AG08396 (cell line): ENCODE measurements at places on chromosomes 5 and 9.

DNA sequence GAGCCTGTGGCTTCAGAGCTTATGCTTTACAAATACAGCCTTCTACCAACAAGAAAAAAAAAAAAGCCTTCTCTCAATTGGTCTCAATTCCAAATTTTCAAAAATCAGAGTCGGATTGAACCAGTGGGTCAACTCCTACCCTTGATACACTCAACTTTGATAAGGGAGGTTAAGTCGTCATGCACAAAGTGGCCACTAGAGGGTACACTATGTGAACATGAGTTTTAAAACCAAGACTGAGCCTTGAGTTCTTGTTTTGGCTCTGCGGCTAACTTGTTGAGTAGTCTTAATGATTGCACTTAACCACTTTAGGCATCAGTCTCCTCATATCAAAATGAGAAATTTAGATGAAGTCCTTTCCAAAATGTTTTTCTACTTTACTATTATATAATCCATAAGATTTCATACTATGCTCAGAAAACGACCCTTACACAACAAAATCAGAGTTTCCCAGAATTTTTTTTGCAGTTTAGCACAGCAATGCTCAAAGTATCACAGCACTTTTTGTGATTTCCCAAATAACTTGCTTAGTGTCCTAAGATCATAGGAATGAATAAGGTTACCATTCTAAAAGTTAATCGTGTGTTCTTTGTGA is 92.9 kb upstream of the MTAP start:
- no peak for DNase-seq

DNA sequence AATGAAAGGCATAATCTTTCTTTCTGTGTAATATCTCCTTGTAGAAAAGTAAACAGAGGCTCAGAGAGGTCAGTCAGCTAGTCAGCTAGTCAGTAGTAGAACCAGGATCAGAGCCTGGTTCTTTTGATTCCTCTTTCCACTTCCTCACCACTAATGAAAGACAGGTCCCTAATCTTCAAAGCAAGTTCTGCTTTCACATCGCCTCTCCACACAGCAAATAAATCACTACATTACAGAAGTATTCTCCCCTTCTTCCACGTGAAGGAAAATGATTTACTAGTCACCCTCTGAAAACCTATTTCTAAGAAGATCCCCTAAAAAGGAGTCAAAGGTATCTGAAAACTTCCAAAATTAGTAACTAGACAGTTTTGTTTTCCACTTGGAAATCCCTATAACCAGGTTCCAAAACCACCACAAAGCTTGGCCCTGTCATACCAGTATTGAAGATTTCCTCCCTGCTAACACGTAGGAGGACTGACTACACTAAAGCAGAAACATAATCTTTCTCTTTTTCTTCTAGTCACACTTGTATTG is 140.5 kb upstream of the TARS1 start:
- no peak for DNase-seq

DNA sequence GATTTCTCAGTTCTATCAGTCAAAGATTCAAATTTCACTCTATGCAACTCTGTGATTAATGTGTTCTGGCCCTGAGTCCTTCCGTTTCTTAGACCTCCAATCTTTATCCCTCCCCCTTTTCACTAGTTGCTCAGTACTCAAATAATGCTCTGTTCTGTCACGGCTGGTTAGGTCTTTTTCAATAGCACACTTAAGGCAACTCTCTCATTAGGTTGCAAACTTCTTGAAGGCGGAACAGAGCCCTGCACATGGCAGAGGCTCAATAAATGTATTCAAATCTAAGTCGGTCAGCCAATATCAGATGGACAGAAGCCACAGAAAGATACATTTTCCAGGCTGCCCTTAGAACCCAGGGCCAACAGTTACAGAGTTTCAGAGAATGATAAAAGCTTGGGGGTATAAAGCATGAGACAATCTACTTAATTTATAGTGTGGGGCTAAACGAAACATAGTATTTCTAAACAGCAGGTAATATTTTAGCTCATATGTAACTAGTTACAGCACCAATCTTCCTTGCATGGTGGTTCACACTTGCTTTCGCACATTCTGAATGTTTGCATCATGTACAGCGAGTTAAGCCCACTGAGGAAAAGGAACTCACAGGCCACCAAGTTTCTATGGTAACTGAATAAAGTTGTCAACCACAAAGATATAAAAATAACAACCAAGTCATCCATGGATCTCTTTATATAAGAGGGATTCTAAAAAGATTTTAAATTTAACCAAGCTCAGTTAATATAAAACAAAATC is 67.1 kb upstream of the GOLPH3 start:
- no peak for DNase-seq

GRCh38 chr9:22052376-22052945 is 43.4 kb upstream of the CDKN2B start:
- DNase-seq = peak; percentile 63

GRCh38 chr9:120603010-120603409 is 23.0 kb upstream of the CDK5RAP2 start:
- DNase-seq = no peak

DNA sequence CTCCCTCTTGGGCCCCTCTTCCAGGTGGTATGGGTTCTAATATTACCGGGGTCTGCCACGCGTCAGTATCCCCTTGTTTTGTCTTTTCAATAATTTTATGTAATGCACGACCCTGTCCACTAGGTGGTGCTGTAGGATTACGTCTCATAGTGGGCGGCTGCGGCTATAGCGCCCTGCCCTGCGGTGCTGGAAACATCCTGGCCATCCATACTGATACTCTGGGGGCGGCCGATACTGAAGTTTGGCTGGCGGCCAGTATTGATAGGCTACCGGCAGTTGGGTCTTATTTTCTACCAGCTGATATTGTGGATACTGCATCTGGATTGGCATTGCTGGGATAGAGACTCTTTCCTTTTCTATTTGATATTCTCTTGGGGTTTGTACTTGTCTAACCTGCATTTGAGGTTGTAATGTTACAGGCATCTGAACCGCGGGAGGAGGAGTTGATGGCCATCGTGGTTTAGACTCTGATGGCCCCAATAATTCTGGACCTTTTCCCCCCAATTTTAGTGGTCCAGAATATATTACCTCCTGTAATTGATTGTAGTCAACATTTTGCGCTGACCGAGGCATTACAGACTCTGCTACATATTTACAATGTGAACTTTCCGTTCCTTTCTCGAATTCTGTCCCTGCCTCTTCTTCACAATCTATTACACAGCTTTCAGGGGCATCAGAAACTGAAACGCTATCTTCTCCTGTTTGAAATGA is 3.3 kb upstream of the TMEM141 start:
- DNase-seq = peak; percentile 65

- no peak for DNase-seq
Observed at GRCh38 chr9:83630938-83631457, 8.1 kb downstream of the IDNK start.

- DNase-seq = no peak
Observed at GRCh38 chr5:112647428-112647827, 90.3 kb upstream of the APC start.

DNA sequence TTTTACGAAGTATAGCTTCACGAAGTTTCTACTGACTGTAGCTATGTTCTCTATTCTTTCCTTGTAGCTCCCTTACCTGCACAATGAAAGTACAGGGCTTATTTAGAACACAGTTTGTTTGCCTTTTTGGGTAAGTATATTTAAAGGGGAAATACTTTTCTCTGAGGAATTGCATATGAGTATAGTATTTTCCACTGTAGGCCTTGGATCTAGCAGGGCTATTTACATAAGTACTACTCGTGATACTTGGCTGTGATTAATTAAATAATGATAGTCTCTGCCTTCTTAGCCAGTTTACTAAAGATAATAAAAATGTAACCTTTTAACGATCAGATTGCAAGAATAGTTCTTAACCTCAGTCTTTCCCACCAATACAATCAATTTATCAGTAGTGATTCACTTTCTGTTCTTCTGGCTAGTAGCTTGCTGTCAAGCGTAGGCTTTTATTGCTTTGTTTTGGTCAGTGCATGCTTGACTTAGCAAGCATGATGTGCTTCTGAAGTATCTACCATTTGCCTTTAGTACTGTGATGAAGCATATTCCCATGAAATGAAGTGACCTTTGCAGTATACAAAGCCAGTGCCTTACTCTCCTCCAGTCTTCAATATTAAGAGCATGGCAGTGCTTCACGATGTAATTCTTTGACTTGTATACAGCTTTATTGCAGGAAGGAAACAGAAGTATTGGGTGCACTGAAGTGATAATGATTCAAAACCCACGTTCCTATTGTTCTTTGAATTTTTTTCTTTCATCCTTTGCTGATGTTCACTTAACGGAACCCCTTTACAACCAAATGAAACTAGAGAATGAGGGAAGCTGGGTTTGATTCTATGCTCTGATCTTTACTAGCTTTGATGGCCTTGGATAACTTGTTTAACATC is 64.2 kb downstream of the SLC44A1 start:
- DNase-seq = no peak

- DNase-seq = no peak
Observed at GRCh38 chr9:92638621-92639101, 31.3 kb downstream of the IPPK start.

GRCh38 chr5:103744159-103744558 is 181.6 kb upstream of the NUDT12 start:
- peak; percentile 11 for DNase-seq

GRCh38 chr5:134982230-134982629 is 14.5 kb downstream of the CATSPER3 start:
- no peak for DNase-seq

DNA sequence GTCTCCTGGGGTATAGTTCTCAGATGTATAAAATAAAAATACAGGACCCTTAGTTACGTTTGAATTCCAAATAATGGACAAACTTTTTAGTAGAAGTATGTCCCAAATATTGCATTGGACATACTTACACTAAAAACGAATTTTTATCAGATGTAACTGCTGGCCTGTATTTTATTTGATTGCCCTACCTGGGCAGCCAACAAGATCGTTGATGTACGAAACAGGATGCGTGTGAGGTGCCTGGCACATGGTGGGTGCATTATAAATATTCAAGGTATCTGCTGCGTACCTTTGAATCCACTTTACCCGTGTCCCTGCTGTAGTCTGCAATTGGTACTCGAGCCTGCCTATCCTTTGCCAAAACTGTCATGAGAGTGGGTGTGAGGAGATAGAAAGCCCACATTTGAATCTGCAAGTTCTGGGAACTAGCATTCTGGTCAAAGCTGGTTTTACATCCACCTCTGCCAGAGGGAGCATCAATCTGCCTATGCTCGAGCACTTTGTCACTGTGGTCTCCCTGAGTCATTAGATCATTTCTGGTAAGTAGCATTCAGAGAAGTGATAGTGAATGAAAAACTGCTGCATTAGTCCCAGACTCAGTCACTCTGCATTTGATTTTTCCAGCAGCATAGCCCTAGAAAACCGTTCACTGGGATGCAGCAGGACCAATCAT is 133.7 kb upstream of the IQGAP2 start:
- no peak for DNase-seq

DNA sequence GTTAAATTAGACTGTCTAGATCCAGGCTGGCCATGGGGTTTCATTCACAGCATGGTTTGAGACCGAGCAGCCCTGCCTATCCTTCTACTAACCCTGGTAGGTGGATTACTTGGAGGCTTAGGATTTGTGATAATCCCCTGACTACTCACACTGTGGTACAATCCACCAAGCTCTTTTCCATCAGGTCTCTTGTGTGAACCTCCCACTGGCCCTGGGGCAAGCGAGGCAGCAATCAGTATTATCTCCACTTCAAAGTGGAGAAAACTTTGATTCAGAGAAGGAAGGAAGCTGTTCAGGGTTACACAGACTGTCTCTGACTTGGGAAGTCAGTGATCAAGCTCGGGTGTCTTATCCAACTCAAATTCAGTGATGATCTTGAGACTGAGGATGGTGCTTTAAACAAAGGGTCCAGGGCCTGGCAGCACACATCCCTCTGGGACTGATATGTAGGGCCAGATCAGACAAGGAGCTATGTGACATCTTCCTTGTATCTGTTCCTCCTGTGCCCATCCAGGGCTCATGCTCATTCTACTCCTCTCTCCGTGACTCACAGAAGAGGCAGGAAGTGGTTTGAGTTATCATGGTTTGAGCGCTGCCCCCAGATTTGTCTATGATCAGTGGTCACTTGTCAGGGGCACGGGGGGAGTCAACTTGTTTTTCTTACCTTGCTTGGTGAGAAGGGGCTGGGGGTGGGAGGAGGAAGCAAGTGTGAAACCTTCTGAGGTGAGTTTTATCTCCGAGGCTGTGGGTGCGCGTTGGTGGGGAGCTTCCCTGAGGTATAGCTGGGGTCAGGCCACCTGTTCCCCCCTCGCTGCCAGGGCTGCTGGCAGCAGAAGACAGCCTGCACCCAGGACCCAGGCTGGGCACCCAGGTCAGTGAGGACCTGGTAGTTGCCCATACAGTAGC is 48.6 kb downstream of the RGS3 start:
- DNase-seq = peak; percentile 32

DNA sequence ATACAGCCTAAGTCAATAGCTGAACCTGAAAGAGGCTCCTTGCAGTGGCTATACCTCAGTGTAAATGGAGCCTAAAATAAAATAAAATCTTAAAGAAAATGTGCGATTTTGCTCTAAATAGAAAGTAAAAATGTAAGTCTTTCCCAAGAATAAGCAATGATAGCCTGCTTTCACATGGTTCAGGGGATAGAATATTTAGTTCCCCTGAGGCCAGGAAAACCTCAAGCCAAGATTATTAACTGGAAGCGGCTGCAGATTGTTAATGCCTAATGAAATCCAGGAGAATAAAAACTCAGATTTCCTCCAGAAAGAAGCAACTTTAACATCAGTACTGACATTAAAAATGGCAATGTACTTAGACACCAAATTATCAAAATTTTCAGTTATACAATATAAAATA is 463.7 kb downstream of the CYLC2 start:
- DNase-seq = no peak

DNA sequence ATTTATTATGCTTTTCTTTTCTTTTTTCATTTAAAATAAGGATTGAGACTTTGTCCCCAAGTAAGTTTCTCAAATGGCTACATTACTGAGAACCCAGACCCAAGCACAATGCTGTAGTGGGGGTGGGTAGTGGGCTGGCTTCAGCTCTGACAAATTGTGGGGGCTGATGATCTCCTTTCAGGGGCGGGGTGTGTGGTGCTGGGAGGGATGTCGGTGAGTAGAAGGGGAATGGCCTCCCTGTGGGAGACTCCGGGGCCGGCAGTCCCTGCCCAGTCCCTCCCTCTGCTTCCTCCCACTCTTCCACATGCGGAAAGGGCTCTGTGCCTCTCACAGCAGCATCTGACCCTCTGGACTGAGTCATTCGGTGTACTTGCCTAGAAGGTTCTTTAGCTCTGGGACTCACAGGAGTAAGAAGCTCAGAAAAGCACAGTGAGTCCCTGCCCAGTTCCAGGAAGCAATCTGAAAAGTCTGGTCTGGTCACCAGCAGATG is 14.3 kb downstream of the CD180 start:
- DNase-seq = peak; percentile 70

- DNase-seq = no peak
Observed at GRCh38 chr5:6459896-6460295, 11.2 kb downstream of the UBE2QL1 start.

DNA sequence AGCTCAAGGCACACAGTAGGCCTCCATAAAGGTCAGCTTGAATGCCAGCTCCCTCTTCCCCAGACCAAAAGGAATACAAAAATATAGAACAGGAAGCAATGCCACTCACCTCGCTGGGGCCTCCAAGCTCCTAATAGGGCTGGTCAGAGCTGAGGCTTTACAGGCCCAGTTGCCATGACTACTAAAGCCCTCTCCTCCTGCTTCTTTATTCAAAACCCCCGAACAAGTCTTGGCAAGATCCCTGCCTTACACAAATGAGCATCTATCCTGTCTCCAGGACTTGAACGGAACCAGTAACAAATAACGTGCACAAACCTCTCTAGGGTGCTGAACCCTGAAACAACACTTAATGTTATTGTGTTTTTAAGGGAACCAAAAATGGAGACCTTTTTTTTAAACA is 136.3 kb downstream of the SIL1 start:
- DNase-seq = no peak

GRCh38 chr5:40308867-40309266 is 370.8 kb upstream of the PTGER4 start:
- DNase-seq = no peak

- DNase-seq = no peak
Observed at GRCh38 chr5:128284236-128284635, 200.7 kb downstream of the SLC12A2 start.
